ENCODE measurements at places on chromosomes 2 and 18.

- no peak for DNase-seq
Observed at GRCh38 chr18:13280070-13280795, 61.7 kb downstream of the LDLRAD4 start.

GRCh38 chr18:77105680-77106079 lies 26.9 kb downstream of the MBP start:
- DNase-seq, result no peak

- DNase-seq, result no peak
Observed at GRCh38 chr2:100588071-100588786, 25.4 kb downstream of the PDCL3 start.

DNA sequence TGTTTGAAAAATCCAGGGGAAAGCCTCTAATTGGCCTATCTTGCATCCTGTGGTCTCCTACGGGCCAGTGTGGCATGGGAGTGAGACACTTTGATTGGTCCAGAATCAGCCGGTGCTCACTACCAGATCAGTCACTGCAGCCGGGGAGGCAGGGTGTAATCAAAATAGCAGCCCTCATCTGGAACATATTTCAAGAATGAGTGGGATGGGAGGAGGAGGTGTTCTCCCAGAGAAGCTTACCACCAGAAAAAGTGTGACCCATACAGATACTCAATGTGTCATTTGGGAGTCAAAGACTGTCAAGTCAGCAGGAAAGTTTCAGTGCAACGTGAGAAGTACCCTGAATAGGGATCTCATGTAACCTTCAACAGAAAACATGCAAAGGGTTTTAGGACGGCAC lies 393.9 kb upstream of the SLC14A2 start:
- DNase-seq, result no peak

DNA sequence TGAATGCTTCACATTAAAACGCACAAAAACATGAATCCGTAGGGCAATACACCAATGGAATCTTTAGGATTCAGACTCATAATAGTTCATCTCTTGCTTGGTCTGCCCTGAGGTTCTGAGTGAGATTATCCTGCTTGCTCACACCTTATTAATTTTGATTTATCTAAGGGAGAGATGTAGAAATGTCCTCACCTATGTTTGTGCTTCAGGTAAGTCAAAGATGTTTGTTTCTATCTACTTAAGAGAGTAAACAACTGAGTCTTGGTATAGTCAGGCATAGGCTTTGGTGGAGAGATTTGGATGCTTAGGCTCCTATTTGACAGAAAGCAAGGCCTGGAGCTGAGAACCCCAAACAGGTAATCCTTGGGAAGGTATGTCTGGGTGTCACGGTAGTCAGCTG lies 231.0 kb upstream of the TNP1 start:
- no peak for DNase-seq

DNA sequence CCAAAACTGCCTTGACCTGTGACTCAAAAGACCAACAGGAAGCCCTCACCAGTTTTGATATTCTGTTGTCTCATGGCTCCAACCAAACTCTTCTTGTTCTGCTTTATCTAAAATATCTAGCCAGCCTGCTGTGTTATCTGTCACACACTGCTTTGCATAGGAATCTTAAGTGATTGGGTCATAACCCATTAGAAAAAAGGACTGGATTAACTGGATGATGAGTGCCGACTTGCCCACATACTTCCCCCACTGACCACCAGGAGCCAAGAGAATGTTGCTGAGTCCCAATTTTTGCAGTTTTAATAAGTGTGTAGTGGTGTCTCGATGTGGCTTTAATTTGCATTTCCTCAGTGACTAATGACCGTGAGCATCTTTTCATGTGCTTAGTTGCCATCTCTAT lies 6.5 kb downstream of the MOGAT1 start:
- no peak for DNase-seq

- DNase-seq, result no peak
Observed at GRCh38 chr2:217160103-217160743, 300.4 kb upstream of the TNP1 start.

DNA sequence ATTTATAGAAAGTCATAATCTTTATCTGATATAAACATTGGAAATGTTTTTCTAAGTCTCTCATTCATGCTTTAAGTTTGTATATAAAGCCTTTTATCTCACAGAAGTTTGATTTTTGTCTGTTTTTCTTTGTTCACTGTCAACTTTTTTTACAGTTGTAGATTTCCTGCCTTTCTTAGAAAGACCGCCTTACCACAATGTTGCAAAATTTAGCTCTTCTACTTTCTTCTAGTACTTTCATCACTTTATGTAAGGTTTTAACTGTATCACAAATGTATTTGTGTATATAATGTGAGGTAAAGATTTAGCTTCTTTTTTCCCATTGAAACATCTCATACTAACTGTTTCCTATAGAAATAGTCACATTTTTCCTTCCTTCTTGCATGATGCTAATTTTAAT lies 136.1 kb downstream of the DNAH6 start:
- DNase-seq, result no peak

DNA sequence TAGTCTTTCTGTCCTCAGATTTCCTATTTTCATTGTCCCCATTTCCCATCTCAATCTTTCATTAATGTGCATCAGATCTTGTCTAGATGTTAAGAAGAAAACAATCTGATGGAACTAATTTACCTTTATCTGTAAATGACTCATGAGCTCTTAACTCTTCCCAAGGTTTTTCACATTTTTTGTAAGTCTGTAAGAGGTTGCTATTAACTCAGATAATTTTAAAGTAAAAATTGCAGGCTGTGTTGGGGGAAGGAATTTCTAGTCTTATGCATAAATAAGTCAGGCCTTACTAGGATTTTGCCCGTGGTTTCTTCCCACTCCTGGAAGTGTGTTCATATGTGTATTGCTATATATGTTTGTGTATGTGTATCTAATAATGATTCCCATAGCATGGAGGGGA lies 4.3 kb downstream of the NAB1 start:
- DNase-seq, result no peak

DNA sequence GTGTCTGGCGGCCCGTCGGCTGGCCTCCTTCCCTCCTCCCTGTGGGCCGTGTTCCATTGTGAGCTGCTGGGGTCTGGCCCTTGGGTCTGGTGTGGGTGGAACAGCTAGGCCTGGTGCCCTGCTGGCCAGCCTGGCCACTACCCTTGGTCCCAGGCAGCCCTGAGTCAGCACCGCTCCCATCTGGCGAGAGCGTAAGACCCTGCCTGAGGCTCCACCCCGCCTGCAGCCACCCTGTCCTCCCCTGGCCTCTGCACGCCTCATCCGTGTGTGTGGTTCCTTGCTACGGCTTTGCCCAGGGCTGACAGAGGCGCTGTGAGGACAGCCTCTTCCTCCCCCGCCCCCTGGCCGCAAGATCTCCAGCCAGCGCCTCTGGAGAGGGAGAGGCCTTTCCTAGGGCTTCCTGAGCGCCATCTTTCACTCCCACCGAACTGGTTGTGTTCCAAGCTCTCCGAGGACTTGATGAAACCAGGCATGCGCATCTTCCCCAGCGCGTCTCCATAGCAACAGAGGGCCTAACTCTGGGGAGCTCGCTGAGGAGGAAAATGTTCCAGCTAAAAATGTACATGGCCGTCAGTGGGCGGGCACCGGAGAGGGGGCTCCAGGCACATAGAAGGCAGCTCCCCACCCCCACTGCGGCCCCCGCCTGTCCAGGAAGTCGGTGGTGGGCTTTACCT lies 83.0 kb downstream of the STPG4 start:
- no peak for DNase-seq

- DNase-seq, result no peak
Observed at GRCh38 chr2:18045230-18045629, 166.8 kb downstream of the KCNS3 start.

DNA sequence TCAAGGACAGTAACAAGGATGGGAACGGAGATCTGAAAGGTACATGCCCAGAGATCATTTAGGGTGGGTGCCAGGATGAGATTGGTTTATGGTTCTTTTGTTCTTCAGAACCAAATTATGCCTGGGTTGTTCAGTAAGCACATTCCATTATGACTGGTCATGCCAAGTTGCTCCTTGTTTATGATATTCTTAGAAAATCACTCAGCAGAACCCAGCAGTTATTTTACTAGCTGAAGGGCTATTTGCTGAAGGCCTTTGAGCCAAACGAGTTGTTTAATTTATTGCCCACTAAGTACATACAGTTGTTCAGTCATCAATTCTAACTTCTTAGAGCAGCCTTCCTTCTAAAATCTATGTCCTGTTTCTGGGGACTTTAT lies 635 bp downstream of the SLC3A1 start:
- no peak for DNase-seq

DNA sequence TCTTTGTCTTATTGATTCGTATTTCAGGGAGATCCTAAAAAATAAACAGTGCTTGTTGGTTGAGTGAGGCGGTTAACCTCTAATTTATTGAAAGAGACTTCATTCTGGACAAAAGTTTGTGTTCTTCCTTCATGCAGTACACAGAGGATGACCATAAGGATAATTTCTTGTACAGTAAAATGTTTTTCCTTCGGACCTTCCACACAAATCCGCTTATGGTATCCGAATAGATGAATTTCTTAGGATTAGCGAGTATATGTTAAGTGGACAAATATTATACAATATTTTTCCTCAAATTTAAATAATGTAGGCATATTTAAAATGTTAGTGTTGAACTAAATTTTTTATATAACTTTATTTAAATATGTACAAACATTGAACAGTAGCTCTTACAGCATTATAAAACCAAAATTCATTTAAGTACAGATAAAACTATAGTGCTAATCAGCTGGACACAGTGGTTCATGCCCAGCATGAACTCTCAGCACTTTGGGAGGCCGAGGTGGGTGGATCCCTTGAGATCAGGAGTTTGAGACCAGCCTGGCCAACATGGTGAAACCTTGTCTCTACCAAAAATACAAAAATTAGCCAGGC lies 84.4 kb downstream of the LPIN1 start:
- no peak for DNase-seq

DNA sequence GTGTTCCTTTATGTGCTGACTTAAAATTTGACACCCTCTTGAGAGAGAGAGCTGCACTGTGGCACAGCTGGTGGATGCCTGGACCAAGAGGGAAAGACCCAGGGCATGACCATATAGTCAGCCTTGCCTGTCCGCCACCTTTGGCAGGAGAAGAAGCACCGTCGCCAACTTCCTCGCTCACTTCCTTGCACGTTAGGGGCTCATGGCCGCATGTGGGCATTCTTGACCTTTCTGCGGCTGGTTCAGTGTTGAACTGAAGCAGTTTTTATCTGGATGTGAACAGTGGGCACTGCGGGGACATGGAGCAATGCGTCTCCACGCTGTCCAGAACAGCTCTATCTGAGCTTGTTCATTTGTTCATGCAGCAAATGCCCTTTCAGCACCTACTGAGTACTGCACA lies 66.9 kb downstream of the TRAPPC12 start:
- no peak for DNase-seq

DNA sequence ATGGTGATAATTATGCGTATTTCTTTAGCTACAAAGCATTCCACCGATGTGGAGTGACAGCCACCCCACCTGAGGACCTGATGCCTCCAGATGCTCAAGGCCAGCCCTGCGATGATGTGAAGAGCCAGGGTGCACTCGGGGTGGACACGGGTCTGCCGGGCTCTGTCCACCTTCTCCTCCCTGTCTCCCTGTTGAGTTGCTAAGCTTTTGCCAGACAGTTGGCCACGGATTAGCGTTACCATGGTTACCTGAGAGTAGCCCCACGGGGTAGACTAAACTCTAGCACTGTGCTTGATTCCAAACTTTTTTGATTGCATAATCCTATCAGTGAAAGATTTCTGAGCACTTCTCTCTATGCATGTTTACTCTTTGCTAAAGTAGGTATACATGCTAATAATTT lies 86.2 kb downstream of the SMIM21 start:
- DNase-seq, result no peak

GRCh38 chr2:16285813-16286510 lies 345.6 kb downstream of the MYCN start:
- DNase-seq, result no peak

DNA sequence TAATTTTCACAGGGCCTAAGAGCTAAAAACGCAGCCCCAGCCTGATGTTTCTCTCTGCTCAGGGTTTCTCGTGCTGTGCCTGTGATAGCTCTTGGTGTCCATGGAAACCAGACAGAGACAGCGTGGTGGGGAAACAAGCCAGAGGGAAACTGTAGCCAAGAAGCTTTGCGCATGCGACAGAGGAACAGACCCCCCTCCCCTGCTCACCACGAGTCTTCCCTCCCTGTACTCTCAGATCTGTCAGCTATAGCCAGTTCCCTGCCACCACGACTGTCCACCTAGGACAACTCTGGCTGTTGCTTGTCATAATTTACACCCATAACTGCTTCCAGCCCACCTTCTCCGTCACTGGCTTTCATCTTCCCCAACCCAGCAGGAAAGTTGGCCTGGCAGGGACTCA lies 13.2 kb upstream of the DNAJC27 start:
- peak; percentile 22 for DNase-seq

- no peak for DNase-seq
Observed at GRCh38 chr2:64860276-64860885, 128.8 kb upstream of the SLC1A4 start.

- DNase-seq, result no peak
Observed at GRCh38 chr18:49137093-49137492, 186.3 kb upstream of the SMAD7 start.

DNA sequence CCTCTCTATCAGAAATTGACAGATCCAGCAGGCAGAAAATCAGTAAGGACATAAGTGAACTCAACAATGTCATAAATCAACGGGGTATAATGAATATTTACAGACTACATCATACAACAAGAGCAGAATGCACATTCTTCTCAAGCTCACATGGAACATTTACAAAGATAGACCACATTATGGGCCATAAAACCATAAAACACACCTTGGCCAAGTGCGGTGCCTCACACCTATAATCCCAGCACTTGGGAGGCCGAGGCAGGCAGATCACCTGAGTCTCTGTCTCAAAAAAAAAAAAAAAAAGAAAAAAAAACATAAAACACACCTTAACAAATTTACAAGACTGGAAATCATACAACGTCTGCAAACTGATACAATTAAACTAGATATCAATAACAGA lies 36.7 kb downstream of the FBXO15 start:
- DNase-seq, result no peak

DNA sequence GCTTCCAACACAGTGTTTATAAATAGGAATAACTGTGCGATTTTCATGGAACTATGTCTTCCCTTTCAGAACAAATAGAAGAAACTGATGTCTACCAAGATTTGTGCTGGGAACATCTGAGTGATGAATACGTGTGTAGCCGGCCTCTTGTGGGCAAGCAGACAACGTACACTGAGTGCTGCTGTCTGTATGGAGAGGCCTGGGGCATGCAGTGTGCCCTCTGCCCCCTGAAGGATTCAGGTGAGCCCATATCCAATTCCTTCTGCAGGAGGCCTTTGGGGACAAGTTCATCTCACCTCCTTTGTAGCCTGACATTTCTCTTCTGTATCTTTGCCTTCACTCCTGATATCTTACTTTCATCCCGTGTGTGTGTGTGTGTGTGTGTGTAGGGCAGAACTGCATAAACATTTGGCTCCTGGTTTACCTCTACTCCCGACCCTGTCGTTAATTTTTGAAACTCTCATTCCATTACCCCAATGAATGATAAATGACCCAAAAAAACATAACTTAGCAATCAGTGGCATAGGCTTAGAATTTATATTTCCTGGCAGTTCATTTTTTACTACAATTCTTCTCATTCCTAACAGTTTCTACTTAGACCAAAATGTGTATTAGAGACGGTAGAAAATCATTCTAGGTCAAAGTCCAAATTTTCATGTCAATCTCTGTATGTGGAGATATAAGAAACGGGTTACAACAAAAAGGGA lies 111.0 kb upstream of the RASGRP3 start:
- no peak for DNase-seq

Data from GDM1 (cell line).